Stimulated activated CD8-positive, alpha-beta memory T cell treated with anti-CD3 and anti-CD28 coated beads, Interleukin-4, amount 100 ng/mL, for 1 hour (primary cell): ENCODE measurements at places on chromosomes 3 and 15.

DNA sequence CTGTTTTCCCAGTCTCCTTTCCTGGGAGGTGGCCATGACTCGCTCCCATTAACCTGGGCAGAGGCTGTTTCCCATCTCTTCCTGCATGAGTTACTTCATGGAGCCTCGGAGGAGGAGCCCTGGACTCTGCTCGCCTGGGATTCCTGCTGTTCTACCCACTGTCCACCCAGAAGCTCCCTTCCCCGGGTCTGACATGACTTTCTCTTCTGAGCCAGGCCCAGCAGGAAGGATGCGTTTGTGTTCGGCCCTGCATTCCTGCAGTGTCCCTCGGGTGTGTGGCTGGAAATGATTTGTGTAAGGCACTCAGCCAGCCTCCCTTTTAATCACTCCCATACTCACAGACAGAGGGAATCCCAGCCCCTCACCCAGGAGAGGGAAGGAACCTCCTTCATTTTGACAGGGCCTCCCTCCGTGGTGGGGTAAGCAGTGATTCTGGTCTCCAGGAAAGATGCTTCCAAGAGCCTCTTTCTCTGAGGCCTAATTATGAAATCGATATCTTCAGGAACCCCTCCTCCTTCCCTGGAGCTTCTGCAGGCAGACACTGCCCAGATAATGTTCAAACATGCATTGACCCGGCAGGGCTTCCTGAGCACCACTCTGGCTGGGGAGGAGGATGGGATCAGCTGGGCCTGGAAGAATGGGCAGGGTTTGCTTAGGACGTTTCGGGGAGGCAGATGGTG, 41.6 kb upstream of the DLG1 start:
- DNase-seq, result no peak

GRCh38 chr3:8608041-8608790, 36.4 kb downstream of the SSUH2 start:
- no peak for DNase-seq

DNA sequence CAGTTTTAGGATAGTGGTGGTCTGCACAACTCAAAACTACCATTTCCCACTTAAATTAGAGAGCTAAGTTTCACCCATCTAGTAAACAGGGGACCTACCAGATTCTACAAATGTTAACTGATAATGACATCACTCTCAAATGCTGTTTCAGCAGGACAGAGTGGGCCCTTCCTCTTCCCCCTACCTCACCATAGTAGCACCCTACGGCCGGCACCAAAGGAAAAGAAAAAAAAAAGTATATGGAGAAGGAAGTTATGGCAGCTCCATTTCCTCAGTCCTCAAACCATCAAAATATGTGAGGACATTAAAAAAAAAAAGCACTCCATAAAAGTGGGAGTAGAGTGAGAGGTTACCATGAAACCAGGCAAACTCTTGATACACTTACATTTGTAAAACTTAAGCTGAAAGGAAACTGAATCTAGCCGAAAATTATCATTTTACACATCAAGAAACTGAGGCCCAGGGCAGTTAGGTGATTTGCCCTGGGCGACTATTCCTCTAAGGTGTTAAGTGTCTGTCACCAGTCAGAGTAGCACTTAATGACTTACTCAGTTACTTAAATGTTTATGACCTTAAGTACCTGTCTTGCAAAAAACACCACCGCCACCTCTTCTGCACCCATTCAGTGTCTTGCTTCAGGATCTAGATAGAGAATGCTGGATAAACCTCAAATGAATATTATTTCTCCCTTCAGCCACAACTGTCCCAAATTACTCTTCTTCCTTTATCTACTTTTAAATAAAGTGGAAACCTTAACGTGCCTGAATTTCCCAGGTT, 2.7 kb downstream of the MSL2 start:
- no peak for DNase-seq

DNA sequence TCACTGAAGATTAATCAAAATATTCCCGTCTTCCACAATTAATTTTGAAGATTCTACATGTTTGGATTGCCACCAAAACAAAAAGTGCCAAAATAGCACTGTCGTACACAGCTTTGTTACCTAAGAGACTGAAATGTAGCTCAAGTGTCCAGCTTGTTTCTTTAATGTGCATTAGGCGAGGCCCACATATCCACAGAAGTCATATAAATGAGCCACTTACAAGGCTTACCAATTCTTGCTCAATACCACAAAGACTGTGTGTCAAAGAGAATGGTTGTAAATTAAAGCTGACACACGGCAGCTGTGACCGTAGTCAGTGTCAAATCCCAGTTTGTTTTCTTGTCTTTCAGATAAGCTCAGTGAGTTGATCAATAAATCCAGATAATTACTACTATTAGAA, 639.4 kb upstream of the TBL1XR1 start:
- DNase-seq, result no peak

GRCh38 chr15:68797599-68798345, 22.9 kb downstream of the ANP32A start:
- no peak for DNase-seq

- no peak for DNase-seq
These were observed 16.0 kb downstream of the NKIRAS1 start for GRCh38 chr3:23900744-23901143.

DNA sequence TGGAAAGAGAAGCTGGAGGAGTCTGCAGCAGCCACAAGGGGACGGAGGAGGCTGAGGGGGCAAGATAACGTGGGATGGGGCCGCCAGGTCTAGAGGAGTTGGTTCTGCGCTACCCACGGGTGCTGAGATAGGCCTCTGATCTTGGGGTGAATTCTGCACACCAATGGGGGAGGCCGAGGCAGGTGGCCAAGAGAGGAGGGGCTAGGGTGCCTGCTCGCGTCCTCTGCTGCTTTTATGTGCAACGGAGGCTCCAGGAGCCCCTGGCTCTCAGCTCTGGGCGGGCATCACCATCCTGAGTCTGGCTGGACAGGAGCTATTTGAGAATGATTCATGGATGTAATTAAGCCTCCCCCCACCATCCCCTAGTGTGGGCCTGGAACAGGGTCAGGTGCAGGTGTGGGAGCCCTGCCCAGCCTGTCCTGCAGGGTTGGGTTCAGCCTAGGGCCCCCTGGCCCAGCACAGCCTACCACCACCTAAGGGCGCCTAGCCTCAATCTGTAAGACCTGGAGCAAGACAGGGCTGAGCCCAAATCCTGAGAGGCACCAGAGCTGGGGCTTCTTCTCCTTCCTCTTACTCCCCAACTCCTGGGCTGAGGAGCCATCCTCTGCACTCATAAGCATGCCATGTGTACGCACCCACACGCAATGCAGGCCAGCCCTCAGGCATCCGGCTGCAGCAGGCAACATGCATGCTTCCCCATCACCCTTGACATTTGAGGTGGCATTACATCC, 32.3 kb upstream of the SEMA3F start:
- no peak for DNase-seq

DNA sequence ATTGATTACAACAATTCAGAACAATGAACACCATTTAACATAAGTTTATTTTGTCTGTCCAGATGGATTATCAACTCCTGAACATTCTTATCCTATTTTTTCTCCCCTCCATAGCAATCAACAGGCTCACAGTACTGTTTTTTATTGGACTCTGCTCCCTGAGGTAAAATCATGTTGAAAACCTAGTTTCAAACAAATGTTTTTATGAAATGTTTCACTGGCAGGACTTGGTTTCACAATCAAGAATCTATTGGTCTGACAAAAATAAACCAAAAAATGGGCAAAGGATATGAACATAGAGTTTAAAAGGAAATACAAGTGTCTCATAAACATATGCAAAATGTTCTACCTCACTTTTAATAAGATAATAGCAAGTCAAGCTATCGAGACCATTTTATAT, 2.6 kb upstream of the MYRIP start:
- no peak for DNase-seq

- no peak for DNase-seq
These were observed 34.7 kb downstream of the LEKR1 start for GRCh38 chr3:156860873-156861272.

DNA sequence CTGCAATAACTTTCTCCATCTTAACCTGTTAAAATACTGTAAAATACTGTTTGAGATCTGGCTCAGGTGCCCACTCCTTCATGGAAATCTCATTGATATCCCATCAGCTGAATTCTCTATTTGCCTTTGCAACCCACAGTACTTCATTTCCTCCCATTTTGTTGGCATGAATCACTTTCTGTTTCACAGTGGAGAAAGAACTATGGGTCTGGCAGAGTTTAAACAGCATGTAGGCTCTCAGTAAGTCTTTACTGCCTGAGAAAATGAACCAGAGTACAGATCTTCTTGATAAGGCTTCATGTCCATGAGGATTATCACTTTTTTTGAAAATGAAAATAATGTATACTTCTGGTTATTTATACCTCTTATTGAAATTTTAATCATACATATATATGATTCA, 245.9 kb downstream of the NAALADL2 start:
- no peak for DNase-seq

- DNase-seq, result no peak
These were observed 17.4 kb downstream of the RCCD1 start for GRCh38 chr15:90972133-90972532.

DNA sequence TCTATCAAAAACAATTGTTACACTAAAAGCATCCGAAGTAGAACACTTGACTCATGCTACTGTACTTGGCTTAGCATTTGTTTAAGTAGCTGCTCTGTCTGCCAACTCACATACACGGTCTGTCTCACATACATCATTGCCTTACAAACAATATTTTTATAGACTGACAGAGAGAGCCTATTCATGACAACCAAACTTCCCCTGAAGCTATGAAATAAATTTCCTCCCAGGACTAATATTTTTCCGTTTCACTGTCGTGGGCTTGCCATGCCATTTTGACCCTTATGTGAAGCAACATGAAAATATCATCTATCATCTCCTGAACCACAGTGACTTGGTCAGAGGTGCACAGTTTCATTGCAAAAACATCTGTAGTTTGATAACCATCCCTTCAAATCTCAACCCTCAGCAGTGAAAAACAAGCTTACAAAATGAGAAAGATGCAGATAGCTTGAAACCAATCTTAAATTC, 66.5 kb upstream of the PYGO1 start:
- DNase-seq, result no peak

DNA sequence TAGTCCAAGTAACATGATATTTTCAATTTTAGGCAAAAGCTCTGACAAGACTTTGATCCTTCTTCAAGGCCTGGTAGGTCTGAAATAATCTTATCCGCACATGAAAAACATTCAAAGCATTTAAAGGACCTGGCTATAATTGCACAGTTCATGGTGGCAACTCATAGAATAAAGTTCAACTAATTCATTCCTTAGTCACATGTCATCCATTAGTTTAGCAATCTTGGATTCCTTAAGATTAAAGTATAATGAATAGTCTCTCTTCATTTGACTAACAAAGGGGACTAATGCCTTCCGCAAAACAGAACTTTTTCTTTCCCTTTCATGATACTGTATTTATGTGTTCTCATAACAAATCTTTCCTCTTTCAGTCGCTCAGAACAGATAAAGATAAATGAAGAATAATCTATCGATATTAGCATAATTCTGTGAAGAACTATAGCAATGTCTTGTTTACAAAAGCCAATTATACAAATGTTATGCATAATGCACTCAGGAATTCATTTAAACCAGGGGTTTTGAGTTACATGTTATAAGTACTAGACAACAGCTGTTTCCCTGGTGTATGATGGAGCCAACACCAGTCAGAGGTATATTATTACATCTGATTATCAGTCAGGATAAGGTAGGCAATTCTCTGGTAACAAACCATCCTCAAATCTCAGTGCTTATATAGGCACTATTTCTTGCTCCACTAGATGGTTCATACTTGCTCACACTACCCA, 172.5 kb downstream of the POTEB3 start:
- DNase-seq, result no peak

DNA sequence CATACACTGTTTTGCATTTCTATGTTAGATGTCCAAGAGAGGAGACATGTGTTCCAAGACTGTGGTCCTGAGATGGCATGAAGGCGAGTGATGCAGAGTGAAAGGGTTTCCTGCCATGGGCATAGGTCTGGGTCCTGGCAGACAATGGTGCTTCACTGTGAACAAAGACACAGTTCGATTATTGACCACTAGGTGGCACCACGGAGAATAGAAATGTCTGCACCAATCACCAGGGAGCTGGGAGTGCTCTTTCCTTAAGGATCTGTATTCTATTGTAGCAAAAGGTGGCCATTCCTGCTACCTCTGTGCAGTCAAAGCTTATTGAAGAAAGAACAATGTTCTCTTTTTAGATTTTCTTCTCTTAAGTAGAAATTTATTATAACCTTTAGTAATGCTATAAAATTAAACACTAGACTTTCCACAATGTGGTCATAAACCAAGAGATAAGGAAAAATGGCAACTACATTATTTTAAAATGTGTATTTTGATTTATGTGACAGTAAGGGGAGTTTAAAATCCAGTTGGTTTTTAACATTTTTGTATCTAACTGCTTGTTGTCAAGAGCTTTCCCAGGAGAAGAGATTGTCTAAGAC, 88.7 kb downstream of the GABRG3 start:
- DNase-seq, result no peak

DNA sequence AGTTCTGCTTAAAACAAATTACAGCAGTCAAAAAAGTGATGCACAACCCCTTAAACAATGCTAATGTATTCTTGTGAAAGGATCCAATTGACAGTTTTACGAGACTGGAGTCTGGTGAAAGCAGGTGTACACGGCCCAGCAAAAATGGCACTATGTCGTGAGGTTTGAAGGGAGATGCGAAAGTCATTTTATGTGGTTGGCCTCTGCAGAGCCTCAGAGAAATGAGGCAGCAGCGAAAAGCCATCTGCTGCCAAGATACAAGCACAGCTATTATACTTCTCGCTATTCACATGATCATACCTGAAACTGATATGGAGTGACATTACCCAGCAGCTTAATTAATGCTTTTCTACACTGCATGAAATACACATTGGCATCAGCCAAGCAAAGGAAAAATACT, 36.4 kb downstream of the MECOM start:
- no peak for DNase-seq

- DNase-seq, result no peak
These were observed 38.9 kb upstream of the IREB2 start for GRCh38 chr15:78399091-78399490.
